ENCODE measurements at places on chromosomes 4 and X.
A peak's percentile ranks its signal among the peaks of the same experiment; 100 is the strongest.

DNA sequence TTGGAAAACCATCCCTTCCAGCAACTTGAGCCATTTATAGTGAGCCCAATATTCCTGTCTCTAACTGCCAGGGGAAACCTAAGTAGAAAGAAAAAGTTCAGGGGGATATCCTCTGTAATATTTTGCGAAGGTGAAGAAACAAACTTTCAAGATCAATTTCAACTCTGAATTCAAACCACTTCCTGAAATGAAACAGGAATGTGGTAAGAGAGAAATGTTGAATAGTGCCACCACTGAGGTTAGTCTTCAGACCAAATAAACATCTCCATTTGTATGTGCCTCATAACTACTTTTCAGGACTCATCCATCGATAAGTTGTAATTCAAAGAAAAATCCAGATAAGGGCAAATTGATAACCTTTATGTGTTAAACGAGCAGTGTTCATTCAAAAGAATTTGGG lies 128.7 kb downstream of the GABRB1 start:
- no peak for DNase-seq

DNA sequence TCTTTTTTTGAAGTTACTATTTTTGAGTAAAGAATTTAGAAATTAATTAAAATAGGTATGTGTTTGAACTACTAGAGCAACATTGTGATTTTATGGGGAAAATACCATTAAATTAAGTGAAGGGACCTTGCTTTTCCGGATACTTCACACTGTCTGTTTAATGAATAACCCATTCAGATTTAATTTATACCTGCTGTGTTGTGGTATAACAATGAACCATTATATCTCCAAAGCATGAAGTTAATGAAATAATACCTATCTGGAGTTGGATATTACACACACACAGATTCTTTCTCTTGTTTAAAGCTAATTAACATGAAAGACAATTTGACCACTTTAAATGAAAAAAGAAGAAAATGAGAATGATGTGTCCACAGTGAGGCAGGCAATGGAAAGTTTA lies 195.0 kb upstream of the GPRIN3 start:
- no peak for DNase-seq

- peak; percentile 30 for DNase-seq
These were observed 85.4 kb upstream of the GBA3 start for GRCh38 chr4:22607382-22607781.

DNA sequence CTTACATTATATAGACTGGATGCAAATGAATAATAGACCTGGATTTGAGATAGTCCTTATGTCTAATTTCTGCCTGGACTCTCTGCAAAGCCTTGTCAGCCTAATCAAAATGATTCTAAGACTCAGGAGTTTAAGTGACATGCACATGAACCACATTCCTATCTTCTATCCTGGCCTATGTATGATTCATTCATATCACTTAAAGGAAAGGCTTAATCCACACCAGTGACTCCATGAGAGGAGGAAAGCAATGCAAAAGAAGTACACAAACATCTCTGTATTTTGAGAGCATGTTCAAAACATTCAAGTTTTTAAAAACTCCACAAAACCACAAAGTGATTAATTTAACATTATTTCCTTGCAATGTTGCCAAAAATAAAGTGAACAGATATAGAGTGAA lies 14.6 kb downstream of the AMOT start:
- DNase-seq: no peak

DNA sequence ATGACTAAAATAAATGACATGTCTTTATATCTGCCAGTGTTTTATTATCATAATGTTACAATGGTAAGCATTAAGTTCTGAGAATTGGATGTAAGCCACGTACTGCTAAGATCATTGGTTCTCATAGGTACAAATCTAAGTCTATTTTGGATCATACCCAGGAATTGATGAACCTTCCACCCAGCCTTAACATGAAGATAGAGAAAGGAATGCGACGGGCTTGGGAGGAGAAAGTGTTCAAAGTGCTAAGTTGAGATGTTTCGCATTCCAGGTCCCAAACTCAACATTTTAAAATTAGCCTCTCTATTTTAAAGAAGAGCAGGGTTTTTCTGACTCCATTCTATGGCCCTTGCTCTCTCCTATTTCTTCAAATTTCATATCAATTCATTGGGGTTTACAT lies 54.9 kb upstream of the FRAS1 start:
- DNase-seq: no peak

DNA sequence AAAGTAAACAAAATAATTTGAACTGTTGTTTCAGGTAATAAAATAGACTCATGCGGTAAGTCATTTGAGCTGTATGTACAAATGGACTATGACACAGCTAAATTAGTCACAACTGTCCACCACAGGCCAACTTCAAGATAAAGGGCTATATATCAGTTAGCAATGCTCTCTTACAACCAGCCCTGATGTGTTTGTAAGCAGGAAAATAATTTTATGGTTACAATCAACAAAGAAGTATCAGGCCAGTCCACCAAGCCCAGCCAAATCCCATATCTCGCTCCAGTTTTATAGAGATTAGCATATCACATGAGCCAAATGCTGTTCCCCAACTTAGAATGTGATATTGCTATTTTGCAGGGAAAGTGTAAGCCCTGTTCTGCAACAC lies 511 bp upstream of the DUSP21 start:
- DNase-seq: no peak

GRCh38 chrX:19606902-19607301 lies 91.6 kb upstream of the MAP3K15 start:
- no peak for DNase-seq

DNA sequence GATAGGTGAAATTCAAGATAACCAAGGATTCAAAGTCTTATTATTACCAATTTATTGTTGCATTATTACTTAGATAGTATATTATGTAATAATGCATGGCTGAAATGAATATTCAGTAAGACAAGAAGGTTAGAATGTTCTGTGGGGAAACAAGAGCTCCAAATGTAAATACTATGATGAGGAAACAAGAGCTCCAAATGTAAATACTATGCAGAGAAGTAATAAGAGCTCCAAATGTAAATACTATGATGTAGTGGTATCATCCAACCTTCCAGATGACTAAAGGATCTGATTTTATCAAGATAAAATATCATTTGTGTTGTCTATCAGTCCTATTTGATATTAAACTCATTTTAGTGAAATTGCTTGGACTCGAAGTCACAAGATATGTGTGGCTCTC lies 82.2 kb upstream of the PCDH18 start:
- no peak for DNase-seq

Measured in stimulated activated CD4-positive, alpha-beta T cell treated with anti-CD3 and anti-CD28 coated beads, Interleukin-4, amount 100 ng/mL, for 4 hours (primary cell).